ENCODE measurements at places on chromosomes 3 and 15. TPM values are rescaled to one million over a fixed set of nuclear protein-coding genes. Genes with fewer than 3 reads are reported as not detected.

DNA sequence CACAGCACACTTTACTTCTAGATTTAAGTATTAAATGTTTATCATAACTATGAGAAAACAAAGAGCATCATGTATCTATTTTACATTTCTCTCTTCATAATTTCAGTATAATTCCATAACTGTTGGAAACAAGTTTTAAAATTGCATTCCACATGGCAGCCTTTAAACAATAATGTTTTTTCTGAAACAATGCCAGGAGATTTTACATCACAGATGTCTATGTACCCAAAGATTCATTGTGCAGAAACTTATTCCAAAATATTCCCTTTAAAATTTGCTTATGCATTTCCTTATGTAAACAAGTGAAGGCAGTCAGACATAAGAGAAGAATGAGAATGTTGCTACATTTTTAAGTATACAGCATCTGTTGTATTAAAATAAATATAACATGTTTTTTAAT is 324.9 kb upstream of the COL8A1 start:
- no peak for DNase-seq

GRCh38 chr3:190279690-190280089 is 42.6 kb downstream of the CLDN1 start:
- DNase-seq, result no peak

- no peak for DNase-seq
These were observed 25.7 kb downstream of the ZMAT3 start for GRCh38 chr3:179045719-179046402.

- DNase-seq, result no peak
These were observed 63.7 kb upstream of the PRR23C start for GRCh38 chr3:139108253-139108969.

GRCh38 chr3:124428372-124429128 is 301.7 kb upstream of the UMPS start:
- no peak for DNase-seq

- no peak for DNase-seq
These were observed 86.5 kb downstream of the PIK3CB start for GRCh38 chr3:138748190-138748589.

DNA sequence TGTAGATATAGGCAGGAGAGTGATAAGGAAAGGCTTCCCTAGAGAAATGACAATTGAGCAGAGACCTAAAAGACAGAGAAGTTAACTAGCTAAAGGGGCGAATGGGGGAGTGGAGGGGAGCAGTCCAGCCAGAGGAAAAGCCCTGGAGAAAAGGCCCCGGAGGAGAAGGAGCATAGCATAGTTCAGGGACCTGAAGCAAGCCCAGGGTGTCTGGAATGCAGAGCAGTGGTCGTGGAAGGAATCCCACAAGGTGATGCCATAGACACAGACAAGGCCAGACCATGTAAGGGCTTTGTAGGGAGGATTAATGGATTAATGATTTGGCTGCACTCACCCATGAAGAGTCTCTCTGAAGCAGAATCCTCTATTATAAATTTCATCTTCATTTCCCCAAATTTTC is 45.8 kb upstream of the LRRN1 start:
- DNase-seq, result no peak

- no peak for DNase-seq
These were observed 1.4 kb upstream of the ILDR1 start for GRCh38 chr3:122023335-122023910.

DNA sequence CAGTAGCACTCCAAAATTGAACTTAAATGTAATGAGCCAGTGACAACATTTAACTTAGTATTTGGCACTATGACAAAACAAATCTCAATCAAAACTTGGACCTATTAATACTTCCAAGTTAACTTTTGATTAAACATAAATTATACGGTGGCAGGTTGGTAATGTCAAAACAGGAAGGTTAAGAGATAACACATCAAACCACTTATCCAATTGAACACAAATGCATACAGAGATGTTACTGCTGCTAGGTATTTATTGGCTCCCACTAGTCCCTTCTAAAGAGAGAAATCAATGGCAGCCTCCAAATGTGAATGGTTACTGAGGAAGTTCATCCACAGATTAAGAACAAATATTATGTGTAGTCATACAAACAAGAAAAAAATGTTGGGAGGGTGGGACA is 1.8 kb downstream of the GSK3B start:
- DNase-seq, result no peak

DNA sequence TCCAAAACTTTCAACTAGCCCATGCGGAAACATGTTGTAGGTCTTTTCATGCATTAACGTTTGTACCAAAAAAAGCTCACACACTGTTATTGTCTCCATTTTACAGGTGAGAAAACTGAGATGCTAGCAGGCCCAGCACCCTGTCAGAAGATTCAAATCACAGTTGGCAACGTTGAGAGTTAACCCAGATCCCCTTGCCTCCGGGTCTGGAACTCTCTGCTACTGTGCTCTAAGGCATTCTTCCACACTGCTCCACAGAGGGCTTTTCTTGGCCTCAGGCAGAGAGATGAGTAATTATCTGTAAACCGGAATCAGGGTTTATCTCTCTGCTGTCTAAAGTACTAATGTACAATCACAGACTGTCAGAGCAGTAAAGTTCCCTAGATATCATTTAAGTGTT is 186.0 kb upstream of the LPP start:
- no peak for DNase-seq

GRCh38 chr15:62027263-62027565 is 33.0 kb downstream of the VPS13C start:
- no peak for DNase-seq

- no peak for DNase-seq
These were observed 3.0 kb downstream of the SS18L2 start for GRCh38 chr3:42593635-42594034.

DNA sequence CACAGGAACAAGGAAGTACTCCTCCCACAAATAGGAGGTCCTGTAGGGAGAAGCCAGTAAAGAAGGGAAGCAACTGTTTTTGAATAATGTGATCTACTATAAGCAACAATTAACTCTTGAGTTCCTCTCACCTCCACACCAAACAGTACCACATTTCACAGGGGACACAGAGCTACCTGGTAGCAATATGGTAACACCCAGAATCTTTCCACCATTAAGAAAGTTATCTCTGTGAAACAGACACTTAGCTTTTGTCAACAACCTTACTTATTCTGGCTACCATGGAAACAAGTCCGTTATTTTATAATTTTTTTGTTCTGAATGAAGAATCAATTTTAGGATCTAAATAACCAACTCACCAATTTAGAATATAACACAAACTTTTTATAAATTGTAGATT is 49.5 kb downstream of the TBL1XR1 start:
- DNase-seq, result no peak

C2CD4A gene
- 0.33 TPM for polyA plus RNA-seq

MCF2L2 gene
- polyA plus RNA-seq, result 1.7 TPM

DOCK3 gene
- polyA plus RNA-seq, result 2.1 TPM

CAMK1 gene
- 14.6 TPM for polyA plus RNA-seq

FES gene
- polyA plus RNA-seq, result 13.1 TPM

ARL6IP5 gene
- polyA plus RNA-seq, result 110 TPM

Data from left kidney (tissue), 8 donors.